Stimulated activated CD4-positive, alpha-beta T cell treated with anti-CD3 and anti-CD28 coated beads, Interleukin-15, amount 100 ng/mL, for 1 hour (primary cell): ENCODE measurements at places on chromosomes 5 and 9.

DNA sequence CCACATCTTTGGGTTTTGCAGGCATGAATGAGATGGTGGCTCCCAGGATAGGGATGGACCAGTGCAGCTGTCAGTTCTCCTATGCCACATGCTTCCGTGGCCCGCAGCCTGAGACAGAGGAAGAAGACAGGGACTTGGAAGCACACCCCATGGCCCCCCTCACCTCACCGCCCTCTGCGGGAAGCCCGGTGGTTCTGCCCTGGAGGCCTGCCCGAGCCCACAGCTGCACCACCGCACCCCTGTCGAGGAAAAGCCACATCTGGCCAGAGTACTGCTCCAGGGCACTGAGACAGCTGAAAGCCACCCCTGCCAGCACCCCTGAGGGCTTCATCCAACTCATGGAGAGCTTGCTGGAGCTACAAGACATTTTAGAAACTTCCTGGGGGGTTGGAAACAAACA is 7.6 kb upstream of the TRMT10B start:
- DNase-seq: no peak

DNA sequence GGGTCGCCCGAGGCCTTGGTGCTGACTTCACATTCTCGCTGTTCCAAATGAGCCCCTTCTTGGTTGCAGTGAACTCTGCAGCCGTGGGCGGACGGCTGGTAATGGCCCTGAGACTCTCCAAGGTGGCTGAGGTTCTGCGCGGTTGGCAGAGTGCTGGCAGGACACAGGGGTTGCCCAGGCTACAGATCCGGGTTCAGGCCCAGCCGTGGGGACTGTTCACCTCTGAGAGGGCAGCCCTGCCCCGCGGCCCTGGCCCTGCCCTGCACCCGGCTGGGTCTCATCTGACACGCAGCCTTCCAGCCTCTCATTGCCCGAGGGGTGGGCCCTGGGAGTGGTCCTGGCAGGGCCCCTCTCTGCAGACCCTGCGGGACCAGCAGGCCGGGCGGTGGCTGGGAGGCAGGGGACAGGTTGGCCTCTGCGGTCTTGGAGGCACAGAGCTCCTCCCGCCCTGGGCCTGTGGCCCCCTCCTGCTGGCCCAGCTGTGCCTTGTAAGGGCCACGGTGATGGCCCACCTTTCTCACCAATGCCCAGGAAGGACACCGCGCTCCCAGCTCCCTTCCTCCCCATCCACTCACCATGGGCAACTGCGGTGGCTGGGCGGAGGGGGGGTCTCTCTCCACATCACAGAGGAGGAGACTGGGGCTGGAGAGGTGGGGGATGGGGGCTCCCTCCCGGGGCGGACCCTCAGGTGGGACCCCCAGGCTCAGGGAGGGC is 51.6 kb downstream of the AHRR start:
- DNase-seq: no peak

DNA sequence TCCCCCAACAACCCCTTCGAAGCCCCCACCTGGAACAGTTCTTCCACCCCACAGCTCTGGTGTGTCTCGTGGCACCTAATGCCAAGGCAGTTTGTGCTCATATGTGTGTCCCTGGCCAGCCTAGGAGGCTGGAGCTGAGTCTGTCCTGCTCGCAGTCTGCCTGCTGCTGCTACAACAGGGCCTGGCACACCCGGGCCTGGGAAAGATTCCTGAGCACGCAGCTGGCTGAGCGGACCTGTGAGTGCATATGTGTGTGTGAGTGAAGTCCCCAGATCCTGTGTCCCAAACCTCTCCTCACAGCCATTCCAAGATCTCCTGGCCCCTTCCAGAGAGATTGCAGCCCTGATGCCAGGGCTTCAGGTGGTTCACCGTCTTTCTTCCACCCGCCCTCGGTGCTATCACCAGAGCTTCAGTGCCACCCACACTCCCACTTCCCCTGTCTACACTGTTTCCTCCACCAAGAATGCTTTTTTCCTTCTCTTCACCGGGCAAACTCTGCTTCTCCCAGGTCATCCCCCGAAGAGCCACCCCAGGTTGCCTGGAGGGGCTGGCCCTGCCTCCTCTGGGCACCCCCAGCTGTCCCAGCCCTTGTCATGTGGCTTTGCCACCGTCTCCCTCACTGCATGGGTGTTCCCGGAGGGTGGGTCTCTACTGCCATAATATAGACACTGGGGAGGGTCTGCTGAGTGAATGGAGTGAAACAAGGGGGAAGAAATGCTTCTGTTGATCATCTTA is 28.4 kb downstream of the LMX1B start:
- DNase-seq: no peak

GRCh38 chr9:91680106-91680505 is 256.5 kb upstream of the NFIL3 start:
- DNase-seq: no peak

DNA sequence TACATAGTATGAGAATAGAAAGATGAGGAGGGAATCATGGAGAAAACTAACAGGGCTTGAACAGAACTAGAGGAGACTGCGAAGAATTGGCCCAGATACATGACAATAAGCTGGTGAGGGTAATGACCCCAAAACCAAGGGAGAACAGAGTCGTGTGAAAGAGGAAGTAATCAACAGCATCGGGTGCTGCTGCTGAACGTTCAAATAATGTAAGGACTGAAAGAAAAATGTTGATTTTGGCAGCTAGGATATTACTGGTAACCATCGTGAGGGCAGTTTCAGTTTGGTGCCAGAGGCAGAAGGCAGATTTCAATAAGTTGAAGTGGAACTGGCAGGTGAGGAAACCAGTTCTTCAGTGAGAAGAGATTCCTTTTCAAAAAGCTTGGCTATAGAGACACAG is 66.8 kb upstream of the SMC2 start:
- no peak for DNase-seq

- DNase-seq: no peak
Measured at GRCh38 chr5:121251954-121252353, 599.7 kb upstream of the FTMT start.

- no peak for DNase-seq
Measured at GRCh38 chr9:115015018-115015635, 84.7 kb upstream of the TNFSF8 start.

DNA sequence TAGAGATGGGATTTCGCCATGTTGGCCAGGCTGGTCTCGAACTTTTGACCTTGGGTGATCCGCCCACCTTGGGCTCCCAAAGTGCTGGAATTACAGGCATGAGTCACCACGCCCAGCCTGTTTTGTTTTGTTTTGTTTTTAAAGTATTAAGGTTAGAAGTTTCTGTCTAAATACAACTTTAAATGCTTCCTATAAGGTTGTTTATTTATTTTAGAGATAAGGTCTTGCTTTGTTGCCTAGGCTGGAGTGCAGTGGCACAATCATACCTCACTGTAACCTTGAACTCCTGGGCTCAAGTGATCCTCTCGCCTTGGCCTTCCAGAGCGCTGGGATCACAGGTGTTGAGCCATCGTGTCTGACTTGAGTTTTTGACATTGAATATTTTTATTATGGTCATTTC is 11.4 kb downstream of the MRRF start:
- DNase-seq: no peak

GRCh38 chr9:122087406-122088200 is 5.5 kb downstream of the TTLL11 start:
- no peak for DNase-seq

DNA sequence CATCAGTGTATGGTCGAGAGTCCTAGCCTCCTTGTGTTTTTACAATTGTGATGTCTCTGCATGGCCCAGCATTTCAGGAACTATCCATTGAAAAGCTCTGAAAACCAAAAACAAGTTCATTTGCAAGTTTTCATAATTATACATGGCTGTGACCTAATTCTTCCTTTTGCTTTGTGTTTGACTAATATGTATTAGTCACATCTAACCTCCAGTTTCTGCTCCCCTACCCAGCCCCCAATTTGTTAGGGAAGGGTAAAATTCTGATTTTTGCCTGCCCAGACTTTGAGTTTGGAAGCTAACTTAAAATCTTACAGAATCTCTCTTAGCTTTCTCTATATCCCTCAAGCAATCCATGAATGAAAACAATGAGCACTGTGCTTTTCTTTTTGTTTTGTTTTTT is 128.2 kb upstream of the SEMA6A start:
- no peak for DNase-seq

- no peak for DNase-seq
Measured at GRCh38 chr5:126858441-126858840, 81.5 kb downstream of the LMNB1 start.

GRCh38 chr9:111803924-111804323 is 9.2 kb upstream of the SHOC1 start:
- no peak for DNase-seq

DNA sequence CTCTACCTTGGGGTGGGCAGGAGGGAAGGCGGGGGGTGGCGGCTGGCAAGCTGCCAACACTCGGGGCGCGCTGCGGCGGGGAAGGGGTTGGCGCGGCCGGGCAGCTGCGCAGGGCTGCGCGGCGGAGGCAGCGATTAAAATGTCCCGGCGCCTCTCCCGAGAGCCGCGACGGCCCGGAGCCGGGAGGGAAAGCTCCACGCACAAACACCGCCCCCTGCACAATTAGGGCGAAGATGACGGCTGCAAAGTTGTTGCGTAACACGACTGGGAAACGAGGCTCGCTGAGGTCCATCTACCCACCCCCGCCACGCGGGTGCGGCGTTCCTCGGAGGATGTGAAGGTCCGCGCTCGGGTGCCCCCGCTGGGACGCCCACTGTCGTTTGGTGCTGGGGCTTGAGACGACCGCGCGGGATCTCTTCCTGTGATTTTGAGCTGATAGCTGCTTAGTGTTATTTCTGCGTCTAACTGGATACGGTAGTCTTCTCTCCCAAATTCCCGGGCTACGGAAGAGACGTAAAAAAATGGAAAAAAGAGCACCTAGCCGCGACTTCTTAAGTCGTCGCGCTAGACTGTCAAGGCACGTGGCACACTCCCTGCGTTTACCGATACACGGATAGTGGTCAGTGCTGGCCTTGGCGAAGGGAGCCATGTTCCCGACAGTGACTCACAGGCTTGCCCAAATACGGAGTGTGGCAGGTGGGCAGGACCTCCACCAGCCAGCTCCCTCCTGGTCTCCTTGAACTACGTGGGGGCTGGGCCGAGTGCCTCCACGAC is 958 bp upstream of the NFIL3 start:
- peak; percentile 36 for DNase-seq

DNA sequence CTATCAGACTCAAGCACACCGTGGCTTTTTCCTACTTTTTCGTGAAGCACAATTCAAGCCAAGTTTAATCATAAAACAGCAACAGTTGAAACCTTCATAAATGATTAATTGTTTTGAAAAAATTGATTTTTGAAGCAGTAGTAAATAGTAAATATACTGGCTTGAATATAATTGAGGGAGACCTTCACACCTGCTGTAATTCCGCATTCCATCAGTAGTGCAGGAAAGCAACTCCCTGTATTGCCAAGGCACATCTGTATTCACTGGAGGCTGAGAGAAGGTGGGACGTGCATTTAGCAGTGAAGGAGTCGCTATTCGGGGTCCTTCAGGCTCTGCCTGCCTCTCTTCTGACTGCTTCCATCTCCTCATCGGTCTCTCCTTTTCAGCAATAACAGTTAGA is 203.8 kb downstream of the ZSWIM6 start:
- no peak for DNase-seq

GRCh38 chr5:147465747-147466146 is 44.1 kb downstream of the DPYSL3 start:
- no peak for DNase-seq

DNA sequence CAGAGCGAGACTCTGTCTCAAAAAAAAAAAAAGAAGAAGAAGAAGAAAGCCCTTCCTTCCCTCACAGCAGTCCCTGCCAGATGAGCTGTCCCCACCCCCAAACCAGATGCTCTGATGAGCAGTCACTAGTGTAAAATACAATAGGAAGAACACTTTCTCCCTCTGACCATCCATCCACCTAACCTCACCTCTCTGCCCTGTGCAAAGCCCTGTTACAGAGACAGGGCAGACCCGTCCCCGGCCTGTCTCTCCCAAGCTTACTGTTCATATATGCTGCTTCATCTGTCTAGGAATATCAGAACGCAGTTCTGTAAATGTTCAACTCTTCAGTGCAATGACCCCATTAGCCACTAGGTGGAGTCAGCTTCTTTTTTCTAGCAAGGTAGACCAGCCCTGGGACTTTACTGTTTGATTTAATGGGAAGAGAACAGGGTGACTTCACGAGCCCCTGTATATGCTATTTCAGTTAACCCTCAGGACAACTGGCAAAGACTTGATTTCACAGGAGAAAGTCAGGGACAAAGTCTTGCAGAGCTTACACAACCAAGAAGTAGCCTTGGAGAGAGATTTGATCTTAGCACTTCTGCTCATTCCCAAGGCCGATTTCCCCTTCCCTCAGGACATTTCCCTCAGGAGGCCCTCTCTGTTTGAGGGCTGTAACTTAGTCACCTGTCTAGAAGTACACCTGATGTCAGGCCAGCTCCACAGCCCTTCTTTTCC is 14.9 kb upstream of the FGFR4 start:
- DNase-seq: peak; percentile 25

DNA sequence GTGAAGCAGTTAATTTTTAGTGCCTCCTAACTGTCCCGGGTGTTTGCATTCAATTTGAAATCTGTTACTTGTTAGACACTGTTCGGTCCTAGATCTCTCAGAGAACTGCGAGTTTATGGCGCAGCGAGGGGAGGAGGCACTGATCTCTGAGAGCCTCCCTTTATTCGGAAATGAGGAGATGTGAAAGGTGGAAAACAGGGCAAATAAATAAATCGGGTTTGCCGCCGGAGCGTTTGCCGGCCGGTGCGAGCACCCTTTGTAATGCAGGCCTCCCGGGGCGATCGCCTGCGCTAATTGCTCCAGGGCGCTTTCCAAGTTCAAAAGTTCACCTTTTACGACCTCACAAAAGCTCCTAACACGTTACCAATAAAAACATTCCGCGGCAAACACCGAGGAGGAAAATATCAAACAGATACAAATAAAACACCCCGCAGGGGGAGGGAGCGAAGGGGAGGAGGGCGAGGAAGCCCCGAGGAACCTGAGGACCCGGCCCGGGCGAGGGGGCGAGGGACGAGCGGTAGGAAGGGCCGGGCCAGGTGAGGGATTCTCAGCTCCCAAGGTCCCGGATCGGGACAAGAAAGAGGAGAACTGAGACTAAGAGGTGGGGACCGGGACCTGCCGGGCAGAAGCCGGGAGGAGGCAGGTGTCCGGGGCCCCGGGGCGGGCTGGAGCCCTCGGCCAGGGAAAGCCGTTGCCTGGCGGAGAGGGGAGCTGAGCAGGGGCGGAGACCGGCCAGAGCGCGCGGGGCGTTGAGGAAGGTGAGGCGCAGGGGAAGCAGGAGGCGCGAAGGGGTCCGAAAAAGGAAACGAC is 1.4 kb downstream of the NR6A1 start:
- no peak for DNase-seq

DNA sequence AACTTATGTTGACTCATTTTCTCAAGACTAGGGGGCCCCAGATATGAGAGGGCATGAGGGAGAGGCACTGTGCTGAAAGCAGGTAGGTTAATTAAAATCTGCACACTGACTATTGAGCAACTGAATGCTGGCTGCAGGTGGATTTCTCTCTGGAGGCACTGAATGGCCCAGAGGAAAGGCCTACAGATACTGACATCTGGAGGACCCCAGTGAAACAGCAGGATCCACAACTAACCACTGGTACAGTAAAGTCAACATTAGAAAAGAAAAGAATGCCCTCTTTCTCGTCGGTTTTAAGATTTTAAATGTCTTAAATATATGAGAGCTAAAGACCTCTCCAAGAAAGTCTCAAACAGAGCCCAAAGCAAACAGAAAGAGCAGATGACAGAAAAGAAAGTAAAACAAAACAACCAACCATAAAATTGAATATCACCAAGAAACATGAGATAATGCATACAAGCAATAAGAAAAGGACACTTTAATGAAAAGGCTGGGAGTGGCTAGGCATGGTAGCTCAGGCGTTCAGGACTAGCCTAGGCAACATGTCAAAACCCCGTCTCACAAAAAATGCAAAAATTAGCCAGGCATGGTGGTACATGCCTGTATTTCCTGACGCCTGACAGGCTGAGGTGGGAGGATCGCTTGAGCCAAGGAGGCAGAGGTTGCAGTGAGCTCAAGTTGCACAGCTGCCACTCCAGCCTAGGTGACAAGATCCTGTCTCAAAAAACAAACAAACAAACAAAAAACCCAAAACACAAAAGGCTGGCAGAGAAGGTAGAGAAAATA is 43.3 kb downstream of the PUM3 start:
- DNase-seq: no peak
